ENCODE measurements at places on chromosomes 7 and 10.

GRCh38 chr7:139523199-139523941, at the start of gene CLEC2L:
TSS of gene CLEC2L (plus strand) at chr7:139523685. CDS start at chr7:139523928, 243 bp downstream.
- no peak for DNase-seq

DNA sequence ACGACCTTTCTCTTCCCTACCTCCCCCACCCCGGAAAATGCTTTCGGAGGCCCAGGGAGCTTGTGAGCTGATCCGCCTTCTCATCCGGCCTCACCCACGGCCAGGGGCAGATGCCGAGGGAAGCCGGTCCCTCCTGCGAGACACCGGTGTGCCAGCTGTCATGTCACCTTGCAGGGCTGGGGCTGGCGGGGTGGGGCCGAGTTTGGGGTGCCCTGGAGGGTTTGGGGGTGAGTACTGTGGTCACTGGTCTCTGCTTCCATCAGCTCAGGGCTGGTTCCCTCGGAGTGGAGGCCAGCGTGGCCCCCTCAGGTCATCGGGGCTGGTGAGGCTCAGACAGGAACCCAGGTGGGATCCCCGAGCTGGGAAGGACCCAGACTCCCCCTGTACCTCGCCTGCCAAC, 48.7 kb downstream of the RCC1L start:
- DNase-seq = no peak

DNA sequence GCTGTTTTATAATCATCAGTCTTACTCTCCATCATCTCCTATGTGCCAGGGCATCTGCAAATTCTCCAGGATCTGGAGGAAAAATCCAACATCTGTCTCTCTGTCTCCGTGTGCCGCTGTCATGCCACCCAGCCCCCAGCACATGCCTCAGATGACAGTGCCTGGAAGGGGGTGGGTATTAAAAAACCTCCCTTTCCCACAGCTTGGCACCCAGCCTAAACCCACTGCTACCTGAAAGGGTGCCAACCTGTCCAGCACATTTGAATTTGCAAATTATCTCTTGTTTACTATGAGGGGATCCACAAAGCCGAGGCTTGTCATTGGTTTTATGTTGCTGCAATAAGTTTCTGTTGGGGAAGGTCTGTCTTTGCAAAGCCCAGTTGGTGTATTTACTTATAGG, 73.1 kb downstream of the EMX2 start:
- DNase-seq = no peak

DNA sequence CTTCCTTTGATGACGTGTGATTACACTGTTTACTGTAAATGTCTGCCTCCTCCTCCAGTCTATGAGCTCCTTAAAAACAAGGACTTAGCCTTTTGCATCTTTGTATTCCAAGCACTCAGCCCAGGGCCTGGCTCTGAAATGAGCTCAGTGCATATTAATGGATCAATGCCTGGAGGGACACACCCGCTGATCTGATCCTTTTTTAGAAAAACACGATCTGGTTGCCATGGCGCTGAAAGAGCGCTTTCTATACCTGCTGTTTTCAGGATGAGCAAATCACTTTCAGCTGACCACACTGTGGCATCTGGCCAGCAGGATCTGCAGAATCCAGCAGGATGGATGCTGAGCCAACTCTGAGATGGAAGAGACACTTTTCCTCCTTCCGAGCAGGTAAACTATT, 37.8 kb upstream of the GARS1 start:
- no peak for DNase-seq

DNA sequence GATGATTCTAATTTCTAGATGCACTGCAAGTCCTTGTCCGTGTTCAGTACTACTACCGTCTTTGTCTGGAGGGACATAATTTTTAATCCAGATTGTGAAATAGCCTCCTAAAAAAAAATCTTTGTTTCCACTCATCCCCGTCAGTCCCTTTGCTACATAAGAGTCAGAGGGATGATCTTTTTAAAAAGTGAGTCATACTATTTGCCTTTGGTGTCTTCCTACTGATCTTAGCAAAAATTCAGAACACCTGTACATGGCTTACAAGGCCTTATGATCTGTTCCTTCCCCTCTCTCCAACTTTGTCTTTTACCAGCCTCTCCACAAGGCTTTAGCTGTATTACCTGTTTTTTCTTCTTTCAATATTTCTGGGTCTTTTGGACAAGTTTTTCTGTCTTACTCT, 173.5 kb downstream of the MLLT10 start:
- no peak for DNase-seq

GRCh38 chr7:73900286-73900685, 39.3 kb downstream of the TMEM270 start:
- no peak for DNase-seq

- DNase-seq = no peak
Measured at GRCh38 chr7:81926-82756, 110.2 kb upstream of the FAM20C start.

DNA sequence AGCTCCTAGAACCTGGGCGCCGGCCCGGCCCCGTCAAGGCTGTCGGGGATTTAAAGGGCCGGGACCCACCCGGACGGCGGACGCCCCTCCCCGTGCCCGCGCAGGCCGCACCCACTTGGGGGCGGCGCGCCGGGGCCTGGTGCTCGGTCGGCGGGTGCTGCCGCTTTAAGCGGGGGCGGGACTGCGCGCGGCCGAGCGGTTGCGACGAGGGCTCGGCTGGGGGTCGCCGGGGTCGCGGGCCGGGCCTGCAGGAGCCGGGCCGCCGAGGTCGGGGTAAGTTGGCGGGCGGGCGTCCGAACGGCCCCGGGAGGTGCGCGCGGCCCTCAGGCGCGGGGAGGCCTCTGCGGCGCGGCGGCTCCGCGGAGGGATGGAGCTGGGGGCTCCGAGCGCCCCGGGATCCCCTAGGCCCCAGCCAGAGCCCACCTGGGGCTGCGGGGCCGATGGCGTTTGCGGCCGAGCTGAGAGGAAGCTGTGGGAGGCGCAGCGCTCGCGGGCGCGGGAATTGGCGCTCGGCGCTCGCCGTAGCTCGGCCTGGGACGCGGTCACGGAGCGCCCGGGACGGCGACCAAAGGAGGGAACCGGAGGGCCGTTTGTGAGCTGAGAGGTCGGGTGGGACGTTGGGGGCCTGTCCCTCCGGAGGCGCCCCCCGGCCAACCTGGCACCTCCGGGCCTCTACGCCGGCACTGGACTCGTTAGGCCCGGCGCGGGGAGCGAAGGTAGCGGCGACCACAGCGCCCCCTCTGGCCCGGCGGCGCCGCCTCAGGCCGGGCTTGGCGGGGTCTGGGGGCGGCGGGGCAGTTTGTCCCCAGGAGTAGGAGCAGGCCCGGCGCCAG, at the start of gene TRRAP:
TRRAP (plus strand) TSS at position 168 of the 833 bp plus-strand sequence. CDS start 2,619 bp downstream, outside the sequence.
- peak; percentile 73 for DNase-seq

- DNase-seq = peak; percentile 41
Measured at GRCh38 chr10:114470956-114471905, 66.9 kb upstream of the AFAP1L2 start.

GRCh38 chr7:131106681-131107336, 220.9 kb upstream of the MKLN1 start:
- DNase-seq = peak; percentile 43

DNA sequence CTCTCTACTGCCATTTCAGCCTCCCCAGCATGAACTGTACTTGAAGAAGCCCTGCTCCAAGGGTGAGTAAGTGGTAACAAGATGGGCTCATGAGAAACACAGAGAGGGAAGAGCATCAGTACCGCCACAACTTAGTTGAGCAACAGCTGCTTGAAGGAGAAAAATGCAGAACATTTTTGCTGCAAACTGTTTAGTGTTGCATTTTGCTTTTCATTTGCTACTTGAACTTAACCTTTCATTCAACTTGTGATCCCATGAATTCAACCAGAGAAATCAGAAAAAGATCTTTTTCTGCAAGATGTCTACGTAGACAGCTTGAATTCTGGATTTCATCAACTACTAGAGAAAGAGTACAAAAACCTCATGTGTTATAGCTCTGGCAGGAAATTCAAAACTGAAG, 40.7 kb downstream of the ANK3 start:
- DNase-seq = no peak

- DNase-seq = no peak
Measured at GRCh38 chr7:47423196-47423595, 158.7 kb downstream of the TNS3 start.

DNA sequence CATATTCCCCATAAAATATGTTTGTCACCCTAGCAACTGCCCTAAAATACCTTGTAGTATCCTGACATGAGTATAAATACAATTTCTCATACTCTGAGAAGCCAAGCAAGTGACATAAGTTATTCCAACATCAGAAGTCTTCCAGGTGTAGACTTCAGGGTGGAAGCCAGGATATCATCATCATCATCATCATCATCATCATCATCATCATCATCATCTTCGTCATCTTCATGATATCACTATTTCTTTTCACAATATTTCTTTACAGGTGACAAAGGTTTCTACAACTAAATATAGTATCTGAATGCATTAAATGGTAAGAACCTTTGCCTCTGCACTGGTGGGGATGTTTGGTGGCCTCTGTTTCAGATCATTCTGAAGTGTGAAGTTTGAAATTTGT, 10.0 kb upstream of the GPR141 start:
- DNase-seq = no peak

DNA sequence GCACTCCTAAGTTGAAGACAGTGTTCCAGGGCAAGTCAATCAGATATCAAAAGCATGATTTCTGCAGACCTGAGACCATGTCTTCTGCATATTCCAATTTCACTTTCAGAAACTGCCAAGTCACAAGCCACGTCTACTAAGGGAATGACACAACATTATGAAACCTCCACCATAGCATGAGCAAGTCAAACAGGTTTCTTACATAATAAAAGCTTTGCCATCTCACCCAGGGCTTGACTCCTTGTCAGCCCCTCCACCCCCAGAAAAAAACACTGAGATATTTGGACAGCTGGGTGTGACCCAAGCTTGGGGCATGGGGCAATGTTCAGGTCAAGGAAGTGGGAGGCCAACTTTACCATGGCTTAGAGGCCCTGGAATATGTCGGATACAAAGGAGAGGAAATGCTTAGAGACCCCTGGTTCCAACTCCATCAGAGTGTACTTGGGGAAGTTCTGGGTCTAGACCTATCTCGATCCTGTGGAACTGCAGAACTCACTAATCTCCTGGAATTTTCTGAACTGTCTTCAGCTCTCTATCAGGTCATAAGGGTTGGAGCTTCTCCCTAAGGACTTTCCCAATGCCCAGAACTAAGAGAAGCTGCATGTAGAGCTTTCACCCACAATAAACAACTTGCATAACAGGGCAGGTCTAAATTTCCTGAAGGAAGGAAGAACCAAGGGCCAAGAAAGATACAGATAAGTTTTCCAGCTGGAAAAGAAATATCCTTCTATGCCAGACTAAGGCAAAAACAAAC, 80.6 kb upstream of the NAMPT start:
- no peak for DNase-seq

GRCh38 chr7:44769776-44770294, 21.2 kb downstream of the ZMIZ2 start:
- DNase-seq = no peak

DNA sequence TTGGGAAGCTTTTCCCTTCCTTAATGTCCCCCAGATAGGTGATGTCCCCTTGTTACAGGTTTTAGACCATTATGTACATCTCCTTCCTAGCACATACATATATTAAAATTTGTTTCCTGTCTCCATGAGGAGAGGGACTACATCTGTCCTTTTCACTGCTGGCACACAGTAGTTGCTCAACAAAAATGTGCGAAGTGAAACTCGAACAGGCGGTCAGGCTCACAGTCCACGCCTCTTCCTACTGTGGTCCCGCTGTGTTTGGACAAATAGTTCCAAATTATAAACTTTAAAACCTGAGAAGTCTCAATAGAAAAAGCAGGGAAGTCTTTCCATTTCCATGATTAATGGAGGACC, 1.2 kb upstream of the HHEX start:
- no peak for DNase-seq

GRCh38 chr10:131273476-131273875, 38.0 kb downstream of the TCERG1L start:
- DNase-seq = no peak

- no peak for DNase-seq
Measured at GRCh38 chr10:86368987-86369386, 2.4 kb upstream of the GRID1 start.

- no peak for DNase-seq
Measured at GRCh38 chr7:29041991-29042390, 83.9 kb upstream of the TRIL start.

DNA sequence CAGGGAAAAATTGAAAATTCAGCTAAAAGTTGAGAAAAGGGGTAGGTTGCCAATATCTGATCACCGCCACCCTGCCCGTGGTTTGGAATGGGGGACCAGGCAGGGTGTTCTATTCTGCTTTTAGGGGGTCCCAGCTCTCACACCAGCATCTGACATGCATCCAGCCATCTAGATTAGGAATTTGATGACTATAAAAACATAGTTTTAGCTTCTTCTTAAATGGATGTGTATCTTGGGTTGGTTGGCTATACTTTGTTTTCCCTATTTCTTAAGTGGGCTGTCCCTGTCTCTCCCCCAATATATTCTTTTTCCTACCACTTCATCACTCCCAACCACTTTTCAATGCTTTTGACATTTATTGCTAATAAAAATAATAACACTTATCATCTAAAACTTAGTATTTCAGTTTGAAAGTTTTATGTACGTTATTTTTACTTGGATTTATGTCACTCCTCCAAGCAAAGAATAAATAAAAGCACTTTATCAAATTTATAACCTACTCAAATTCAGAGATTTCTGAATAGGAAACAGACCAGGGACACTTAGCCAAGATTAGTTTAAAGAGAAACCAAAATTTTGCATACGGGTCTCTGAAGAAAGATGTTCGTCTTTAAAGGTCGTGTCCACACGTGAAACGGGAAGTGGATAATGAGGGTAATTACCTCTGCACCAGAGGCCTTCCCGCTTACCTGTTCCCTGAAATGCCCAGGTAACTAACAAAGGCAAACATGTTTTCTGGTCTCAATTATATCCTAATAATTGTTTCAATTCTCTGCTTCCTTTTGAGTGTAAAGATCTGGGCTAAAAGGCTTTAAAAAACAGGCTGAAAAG, 233.2 kb upstream of the AUTS2 start:
- DNase-seq = no peak

DNA sequence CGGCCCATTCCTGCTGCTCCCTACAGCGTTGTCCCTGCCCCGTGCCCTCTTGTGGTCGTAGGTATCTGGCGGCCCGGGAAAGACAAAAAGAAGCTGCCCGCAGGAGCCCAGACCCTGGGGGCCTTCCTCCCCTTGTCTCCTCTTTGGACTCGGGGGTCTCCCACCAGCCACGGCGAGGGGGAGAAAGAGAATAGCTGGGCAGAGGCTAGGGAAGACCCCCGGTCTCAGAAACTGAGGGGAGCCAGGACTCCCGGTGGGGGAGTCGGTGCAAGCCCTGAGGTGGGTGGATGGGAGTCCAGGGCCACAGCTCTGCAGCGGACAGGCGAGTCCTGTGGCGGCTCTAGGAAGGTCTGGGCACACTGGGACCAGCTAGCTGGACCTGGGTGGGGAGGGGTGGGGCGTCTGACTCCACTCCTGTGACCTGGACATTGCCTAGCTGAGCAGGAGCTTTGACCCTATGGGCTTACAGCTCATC, 1.3 kb upstream of the SH2D4B start:
- no peak for DNase-seq

DNA sequence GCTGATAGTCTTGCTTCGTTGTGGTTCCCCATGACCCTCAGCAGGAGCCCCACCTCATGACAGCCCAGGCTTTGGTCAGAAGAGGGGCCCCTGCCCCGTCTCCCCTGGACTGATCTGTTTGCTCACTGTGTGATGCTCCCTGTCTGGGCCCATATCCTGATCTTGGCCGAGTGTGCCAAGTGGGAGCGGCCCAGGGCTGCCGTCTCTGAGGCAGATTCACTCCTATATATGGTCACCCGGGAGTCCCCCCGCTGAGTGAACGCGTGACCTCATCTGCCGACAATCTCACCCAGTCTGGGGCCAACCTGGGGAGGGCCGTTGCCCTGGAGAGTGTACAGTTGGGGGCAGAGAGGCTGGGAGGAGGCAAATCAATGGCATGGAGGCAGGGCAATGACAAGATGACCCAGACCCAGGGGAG, 34.5 kb downstream of the PPIF start:
- DNase-seq = no peak

GRCh38 chr7:35780070-35780469, 20.8 kb upstream of the SEPTIN7 start:
- DNase-seq = no peak
